ENCODE measurements at places on chromosomes 5 and 9.

DNA sequence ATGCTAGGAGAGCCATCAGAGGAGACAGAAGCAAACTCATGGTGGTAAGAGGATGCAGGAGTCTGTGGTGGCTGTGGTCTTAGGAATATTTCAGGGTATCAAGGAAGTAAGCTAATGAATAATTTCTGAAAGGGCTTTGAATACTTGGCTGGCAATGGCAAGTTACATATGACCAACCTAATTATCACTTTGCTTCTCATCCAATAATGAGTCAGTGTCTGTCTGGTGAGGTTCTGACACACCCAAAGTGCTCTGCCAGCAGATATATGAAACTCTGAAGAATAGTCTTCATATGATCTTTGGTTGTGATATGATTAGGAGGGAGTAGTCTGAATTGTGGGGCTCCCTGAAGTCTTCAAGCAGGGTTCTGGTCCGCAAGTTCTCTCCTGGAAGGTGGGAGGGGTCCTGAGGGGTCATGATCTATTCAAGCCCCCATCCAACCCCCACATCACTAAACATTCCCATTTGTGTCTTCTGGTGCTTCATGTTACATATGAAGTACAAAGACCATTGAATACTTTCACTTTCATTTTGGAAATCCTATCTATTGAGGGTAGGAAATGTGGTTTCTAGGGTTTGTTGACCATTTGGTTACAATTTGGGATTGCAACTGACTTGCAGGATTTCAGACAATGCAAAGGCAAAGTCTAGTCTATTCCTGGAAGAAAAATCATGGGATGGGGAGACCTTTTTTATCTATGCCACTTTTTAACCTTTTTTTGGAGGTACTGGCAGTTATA lies 199.9 kb upstream of the CDKN2B start:
- no peaks in the 10 kb centered on the region for H3K36me3 ChIP-seq
- H3K27me3 ChIP-seq, result no peaks in the 10 kb centered on the region
- DNase-seq, result peak; percentile 80
- no peak overlapping the region for H3K4me3 ChIP-seq

- no peaks in the 10 kb centered on the region for H3K4me1 ChIP-seq
- H3K27me3 ChIP-seq, result peaks cover 8% of the 10 kb centered on the region
- H3K27ac ChIP-seq, result no peak overlapping the region
These were observed 41.8 kb upstream of the ROR2 start for GRCh38 chr9:91991721-91992341.

GRCh38 chr9:107118863-107119624 lies 164.0 kb upstream of the RAD23B start:
- H3K27me3 ChIP-seq, result no peaks in the 10 kb centered on the region
- H3K27ac ChIP-seq, result no peak overlapping the region
- no peaks in the 10 kb centered on the region for H3K36me3 ChIP-seq
- no peak overlapping the region for H3K4me3 ChIP-seq
- H3K4me1 ChIP-seq, result no peaks in the 10 kb centered on the region

- H3K27ac ChIP-seq, result no peak overlapping the region
- peaks cover 33% of the 10 kb centered on the region for H3K4me1 ChIP-seq
- no peak overlapping the region for H3K4me3 ChIP-seq
- no peaks in the 10 kb centered on the region for H3K27me3 ChIP-seq
- H3K36me3 ChIP-seq, result no peaks in the 10 kb centered on the region
These were observed 5.1 kb upstream of the CDX1 start for GRCh38 chr5:150161242-150162141.
